Fibroblast of skin of back (primary cell): ENCODE measurements at places on chromosomes 7 and 10.
A peak's percentile ranks its signal among the peaks of the same experiment; 100 is the strongest.

DNA sequence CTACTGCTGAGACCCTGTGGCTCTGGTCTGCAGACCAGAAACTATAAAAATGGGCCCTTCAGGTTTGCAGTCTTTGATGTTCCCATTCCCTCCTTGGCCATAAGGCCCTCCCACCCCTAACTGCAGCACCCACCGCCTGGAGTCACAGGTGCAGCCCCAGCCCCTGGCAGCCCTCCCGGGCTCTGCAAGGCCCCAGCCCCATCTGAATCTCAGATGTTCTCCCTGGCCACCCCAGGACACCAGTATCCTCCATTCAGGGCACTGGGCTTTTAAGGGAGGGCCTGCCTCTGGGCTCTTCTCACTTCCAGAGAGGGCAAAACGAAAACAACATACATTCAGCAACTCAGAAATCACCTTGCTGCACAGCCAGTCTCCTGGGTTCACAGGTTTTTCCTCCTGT is 107.7 kb upstream of the RET start:
- DNase-seq, result no peak

GRCh38 chr10:86286236-86287109 is 80.1 kb downstream of the GRID1 start:
- DNase-seq, result no peak

DNA sequence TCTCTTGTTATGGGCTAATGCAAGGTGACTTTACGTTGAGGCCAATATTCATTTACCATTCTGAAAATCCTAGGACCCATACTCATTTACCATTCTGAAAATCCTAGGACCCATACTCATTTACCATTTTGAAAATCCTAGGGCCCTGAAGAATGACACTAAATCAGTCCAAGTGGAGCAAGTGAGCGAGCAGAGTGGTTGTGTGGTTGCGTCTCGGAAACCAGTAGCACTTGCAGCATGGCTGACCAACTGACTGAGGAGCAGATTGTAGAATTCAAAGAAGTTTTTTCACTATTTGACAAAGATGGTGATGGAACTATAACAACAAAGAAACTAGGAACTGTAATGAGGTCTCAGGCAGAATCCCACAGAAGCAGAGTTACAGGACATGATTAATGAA is 6.9 kb downstream of the SAR1A start:
- no peak for DNase-seq

DNA sequence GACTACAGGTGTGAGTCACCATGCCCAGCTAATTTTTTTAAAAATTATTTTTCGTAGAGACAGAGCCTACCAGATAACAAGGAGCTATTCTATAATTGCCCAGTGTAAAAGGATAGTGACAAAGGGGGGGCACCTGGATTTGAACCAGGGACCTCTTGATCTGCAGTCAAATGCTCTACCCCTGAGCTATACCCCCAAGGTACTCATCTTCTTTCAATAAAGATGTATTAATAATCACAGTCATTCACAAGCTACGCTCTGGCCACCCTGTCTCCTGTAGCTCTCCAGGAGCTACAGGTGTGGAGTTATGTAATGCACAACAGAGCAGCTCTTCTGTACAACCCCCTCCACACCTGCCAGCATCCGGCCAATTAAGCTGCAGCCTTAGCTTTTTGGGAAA is 83.5 kb downstream of the ZNF777 start:
- DNase-seq, result no peak

DNA sequence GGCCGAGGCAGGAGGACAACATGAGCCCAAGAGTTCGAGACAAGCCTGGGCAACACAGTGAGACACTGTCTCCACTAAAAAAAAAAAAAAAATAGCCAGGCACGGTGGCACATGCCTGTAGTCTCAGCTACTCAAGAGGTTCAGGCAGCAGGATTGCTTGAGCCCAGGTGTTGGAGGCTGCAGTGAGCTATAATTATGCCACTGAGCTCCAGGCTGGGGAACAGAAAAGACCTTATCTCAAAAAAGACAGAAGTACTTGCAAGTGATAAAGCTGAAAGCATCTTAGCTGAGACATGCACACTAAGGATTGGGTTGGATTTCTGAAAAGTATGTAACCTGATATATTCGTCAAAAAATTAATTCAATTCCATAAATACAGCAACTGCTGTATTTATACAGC is 68.4 kb downstream of the PPP1R3C start:
- no peak for DNase-seq

DNA sequence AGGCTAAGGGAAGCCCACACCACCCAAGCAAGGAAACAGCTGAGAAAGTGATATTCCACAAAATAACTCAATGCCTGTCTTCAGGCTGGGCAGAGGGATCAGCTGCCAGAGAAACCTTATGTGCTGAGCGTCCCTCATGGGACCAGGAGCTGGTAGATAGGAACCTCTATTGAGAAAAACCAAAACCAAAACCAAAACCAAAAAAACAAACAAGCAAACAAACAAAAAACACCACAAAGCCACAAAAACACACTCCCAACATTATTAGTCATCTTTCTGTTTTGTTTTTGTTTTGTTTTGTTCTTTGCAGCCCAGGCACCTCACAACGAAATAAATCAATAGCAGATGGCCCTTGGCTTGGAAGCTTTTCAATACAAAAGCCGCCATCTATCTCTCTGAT is 760.8 kb upstream of the CELF2 start:
- DNase-seq, result no peak

DNA sequence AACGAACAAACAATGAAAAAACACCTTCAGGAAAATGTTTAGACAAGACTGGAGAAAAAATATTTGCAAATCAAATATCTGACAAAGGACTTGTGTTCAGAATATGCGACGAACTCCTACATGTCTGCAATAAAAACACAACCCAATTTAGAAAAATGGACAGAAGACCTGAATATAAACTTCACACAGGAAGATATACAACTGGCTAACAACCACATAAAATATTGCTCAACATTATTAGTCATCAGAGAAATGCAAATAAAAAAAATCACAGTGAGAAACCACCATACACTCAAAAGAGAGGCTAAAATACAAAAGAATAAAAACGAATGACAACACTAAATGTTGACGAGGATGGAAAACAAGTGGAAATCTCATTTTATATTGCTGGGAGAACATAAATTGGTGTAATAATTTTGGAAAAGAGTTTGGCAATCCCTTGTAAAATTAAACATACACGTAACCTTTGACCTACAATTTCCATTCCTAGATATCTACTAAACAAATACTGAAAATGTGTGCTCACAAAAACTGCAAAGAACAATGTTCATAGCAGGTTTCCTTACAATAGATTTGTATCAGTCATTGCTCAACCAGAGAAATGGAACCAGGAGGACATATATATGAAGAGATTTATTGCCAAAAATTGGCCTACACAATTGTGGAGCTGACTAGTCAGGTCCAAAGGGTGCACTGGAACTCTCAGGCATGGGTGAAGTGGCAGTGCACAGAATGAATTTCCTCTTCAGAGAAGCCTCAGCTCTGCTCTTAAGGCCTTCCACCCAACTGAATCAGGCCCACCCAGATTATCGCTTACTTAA is 82.9 kb upstream of the OGDHL start:
- peak; percentile 69 for DNase-seq

DNA sequence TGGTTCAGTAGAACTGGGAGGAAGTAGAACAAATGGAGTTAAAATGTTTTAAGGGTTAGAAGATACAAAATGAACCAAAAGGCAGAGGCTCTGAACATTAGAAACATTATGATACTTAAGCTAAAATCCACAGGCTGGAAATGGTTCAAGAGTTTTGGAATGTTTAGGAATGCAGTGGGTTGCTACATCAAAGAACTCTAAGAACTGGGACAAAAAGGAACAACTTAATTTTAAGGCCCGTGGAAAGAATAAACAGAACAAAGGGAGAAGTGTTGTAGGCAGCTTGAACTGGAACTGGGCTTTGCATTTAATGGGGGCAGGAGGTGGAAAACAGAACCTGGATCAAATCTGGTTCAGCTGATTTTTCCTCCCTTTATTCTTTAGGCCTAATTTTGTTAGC is 3.5 kb upstream of the C7orf25 start:
- DNase-seq, result peak; percentile 36

GRCh38 chr7:120021085-120021484 is 251.9 kb upstream of the KCND2 start:
- peak; percentile 38 for DNase-seq

- no peak for DNase-seq
Observed at GRCh38 chr10:70391654-70392053, 9.2 kb upstream of the LRRC20 start.

- DNase-seq, result peak; percentile 72
Observed at GRCh38 chr10:938941-939678, 7.6 kb upstream of the LARP4B start.

DNA sequence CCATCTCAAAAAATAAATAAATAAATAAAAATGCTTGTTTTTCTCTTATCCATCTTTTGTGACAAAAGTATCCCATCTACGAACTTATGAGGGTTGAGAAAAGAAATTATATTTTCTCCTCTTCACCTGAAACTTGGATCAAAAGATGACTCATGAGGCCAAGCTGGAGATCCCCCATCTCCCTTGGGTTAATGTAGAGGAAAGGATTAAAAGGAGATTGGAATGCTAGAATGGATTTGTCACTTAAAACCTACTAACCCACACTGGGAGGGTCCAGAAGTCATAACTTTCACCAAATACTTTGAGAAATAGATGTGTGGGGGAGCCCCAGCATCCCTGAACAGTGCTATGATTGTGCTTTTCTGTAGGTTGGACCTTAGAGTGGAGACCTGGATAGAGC is 46.3 kb upstream of the PIK3CG start:
- DNase-seq, result no peak
